ENCODE measurements at places on chromosomes 13 and 19. TPM values are rescaled to one million over a fixed set of nuclear protein-coding genes. Genes with fewer than 3 reads are reported as not detected.

Gene NCAN
- not detected for total RNA-seq

Gene ZNF548
- 29.1 TPM for total RNA-seq

Gene ARHGEF7
- total RNA-seq, result 41.0 TPM

Gene ACOD1
- not detected for total RNA-seq

Gene ANGPTL8
- total RNA-seq, result not detected

Gene TSSK6
- 1.4 TPM for total RNA-seq

Gene PLPPR3
- total RNA-seq, result not detected

DNA sequence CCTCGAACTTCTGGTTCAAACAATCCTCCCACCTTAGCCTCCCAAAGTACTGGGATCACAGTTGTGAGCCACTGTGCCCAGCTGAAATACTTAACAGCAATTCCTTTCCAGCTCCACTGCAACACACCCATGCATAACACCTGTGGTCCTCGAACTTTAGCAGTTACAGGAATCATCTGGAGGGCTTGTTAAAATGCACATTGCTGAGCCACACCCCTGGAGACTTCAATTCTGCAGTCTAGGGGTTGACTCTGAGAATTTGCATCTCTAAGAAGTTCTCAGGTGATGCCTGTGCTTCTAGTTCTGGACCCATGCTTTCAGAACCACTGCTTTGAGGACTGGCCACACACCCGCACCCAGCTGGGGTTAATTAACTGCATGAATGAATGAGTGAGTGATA lies 53.1 kb upstream of the UBL3 start:
- no peak for DNase-seq
- H3K27ac ChIP-seq, result no peak overlapping the region
- no peaks in the 10 kb centered on the region for H3K36me3 ChIP-seq
- H3K27me3 ChIP-seq, result no peaks in the 10 kb centered on the region

DNA sequence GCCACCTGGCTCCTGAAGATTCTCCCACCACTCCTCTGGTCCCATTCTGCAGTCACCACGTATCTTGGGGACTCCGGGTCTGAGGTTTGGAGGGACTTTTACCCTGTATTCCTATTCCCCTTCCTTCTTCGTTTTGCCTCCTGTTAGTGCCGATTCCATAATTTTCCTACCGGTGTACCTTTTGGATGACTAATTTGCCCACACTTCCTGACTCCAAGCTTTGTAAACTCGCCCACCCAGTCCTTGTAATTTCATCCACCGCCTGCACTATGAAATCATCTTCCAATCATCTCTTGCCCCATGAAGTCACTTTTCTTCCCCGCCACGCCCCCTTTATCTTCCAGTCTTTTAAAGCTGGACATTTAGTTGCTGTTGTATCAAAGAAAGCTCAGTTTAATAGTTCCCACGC lies 572 bp downstream of the UCHL3 start:
- H3K27ac ChIP-seq, result peak overlapping the region; percentile 72
- H3K36me3 ChIP-seq, result no peaks in the 10 kb centered on the region
- no peak for DNase-seq
- no peaks in the 10 kb centered on the region for H3K27me3 ChIP-seq

- H3K27ac ChIP-seq, result no peak overlapping the region
- no peaks in the 10 kb centered on the region for H3K4me1 ChIP-seq
- H3K36me3 ChIP-seq, result no peaks in the 10 kb centered on the region
- no peak overlapping the region for H3K4me3 ChIP-seq
These were observed 421.9 kb upstream of the PRR20A start for GRCh38 chr13:56718791-56719190.

GRCh38 chr13:28657784-28658538 lies 969 bp upstream of the POMP start:
- H3K36me3 ChIP-seq, result peaks cover 4% of the 10 kb centered on the region
- H3K27me3 ChIP-seq, result no peaks in the 10 kb centered on the region
- DNase-seq, result no peak
- peak overlapping the region; percentile 92 for H3K4me3 ChIP-seq
- H3K4me1 ChIP-seq, result peaks cover 42% of the 10 kb centered on the region

GRCh38 chr13:107734891-107735625 lies 480.3 kb downstream of the LIG4 start:
- no peak overlapping the region for H3K27ac ChIP-seq
- H3K4me1 ChIP-seq, result no peaks in the 10 kb centered on the region
- H3K36me3 ChIP-seq, result no peaks in the 10 kb centered on the region
- no peaks in the 10 kb centered on the region for H3K27me3 ChIP-seq
- DNase-seq, result no peak

GRCh38 chr13:85509512-85509911 lies 289.7 kb downstream of the SLITRK6 start:
- no peak overlapping the region for H3K27ac ChIP-seq
- H3K27me3 ChIP-seq, result no peaks in the 10 kb centered on the region
- no peaks in the 10 kb centered on the region for H3K36me3 ChIP-seq
- no peak for DNase-seq
- peaks cover 11% of the 10 kb centered on the region for H3K4me1 ChIP-seq

- H3K27ac ChIP-seq, result no peak overlapping the region
- H3K4me3 ChIP-seq, result no peak overlapping the region
- no peaks in the 10 kb centered on the region for H3K36me3 ChIP-seq
- no peaks in the 10 kb centered on the region for H3K4me1 ChIP-seq
- no peaks in the 10 kb centered on the region for H3K27me3 ChIP-seq
These were observed 134.3 kb downstream of the ZDHHC20 start for GRCh38 chr13:21324803-21325202.

DNA sequence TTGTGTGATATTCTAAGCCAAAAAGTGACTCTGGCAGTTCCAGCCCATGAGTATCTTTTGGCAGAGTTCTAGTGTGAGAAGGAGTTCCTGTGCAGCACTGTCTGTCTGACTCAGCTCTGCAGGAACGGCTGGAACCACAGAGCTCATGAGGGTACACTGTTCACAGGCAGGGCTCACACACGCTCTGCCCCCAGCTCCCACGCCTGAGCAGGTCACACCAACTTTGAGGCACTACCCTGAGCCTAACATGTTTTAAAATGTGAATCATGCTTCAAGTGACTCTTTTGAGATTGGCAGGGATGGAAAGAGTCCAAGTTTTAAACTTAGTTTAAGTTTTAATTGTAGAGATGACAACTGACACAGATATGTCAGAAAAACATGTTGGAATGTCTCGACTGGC lies 1203.3 kb downstream of the UQCRFS1 start:
- no peak overlapping the region for H3K4me3 ChIP-seq
- H3K4me1 ChIP-seq, result peaks cover 15% of the 10 kb centered on the region
- no peak overlapping the region for H3K27ac ChIP-seq
- no peaks in the 10 kb centered on the region for H3K27me3 ChIP-seq
- DNase-seq, result no peak
- no peaks in the 10 kb centered on the region for H3K36me3 ChIP-seq

DNA sequence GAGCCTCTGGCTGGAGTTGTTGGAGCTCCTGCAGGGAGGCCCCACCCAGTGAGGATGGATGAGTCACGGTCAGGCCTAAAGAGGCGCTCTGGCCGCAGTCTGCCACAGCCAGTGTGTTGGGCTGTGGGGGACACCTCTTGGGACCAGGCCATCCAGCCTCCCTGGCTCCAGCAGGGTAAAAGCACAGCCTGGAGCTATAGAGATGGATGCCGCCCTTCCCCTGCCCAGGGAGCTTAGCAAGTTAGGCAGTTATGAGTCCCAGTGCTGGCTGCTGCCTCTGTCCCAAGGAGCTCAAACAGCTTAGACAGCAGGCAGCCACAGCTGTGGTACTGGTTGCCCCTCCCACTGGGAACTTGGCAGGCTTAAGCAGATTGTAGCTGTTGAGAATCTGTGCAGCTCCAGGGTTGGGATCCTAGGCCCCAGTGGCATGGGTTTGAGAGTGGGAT lies 100.9 kb downstream of the NDFIP2 start:
- DNase-seq, result no peak
- no peaks in the 10 kb centered on the region for H3K4me1 ChIP-seq
- no peak overlapping the region for H3K27ac ChIP-seq
- H3K36me3 ChIP-seq, result no peaks in the 10 kb centered on the region
- H3K27me3 ChIP-seq, result no peaks in the 10 kb centered on the region
- H3K4me3 ChIP-seq, result no peak overlapping the region

DNA sequence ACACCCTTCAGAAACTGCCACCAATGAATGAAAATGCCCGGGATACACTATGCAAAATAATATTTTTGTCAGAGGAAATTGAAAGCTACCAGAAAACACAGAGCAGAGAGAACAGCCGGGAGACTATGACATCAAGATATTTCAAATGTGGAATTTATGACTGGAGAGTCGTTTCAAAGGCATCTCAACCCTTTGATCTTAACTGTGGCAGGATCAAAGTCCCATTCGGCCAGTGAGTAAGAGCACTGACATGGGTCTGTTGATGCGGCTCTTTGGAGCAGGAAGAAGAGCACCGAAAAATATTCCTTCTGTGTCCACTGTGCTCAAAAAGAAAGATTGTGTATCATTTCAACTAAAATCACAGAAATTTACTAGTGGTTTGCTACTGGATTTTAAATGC lies 201.9 kb downstream of the RFC3 start:
- DNase-seq, result no peak
- H3K27me3 ChIP-seq, result no peaks in the 10 kb centered on the region
- no peaks in the 10 kb centered on the region for H3K4me1 ChIP-seq
- H3K36me3 ChIP-seq, result no peaks in the 10 kb centered on the region

- no peak overlapping the region for H3K27ac ChIP-seq
- no peaks in the 10 kb centered on the region for H3K27me3 ChIP-seq
- no peaks in the 10 kb centered on the region for H3K36me3 ChIP-seq
- no peak for DNase-seq
- H3K4me1 ChIP-seq, result peaks cover 4% of the 10 kb centered on the region
These were observed 397.5 kb downstream of the DIAPH3 start for GRCh38 chr13:59766236-59766635.

DNA sequence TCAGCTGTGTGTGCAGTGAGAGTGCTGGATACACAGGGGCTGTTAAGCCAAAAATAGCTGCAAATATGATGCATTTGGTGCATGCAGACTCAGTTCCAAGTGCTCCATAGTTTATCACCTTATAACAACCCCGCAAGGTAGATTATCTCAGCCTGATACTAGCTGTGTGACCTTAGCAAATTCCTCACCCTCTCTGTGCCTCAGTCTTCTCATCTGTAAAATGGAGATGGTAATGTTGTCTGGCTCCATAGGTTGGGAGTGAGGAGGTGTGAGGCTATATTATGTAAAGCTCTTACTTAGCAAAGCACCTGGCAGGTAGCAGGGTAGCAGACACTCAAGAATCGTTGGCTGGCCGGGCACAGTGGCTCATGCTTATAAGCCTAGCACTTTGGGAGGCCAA lies 23.8 kb upstream of the SHKBP1 start:
- H3K27ac ChIP-seq, result no peak overlapping the region
- DNase-seq, result no peak

- H3K27ac ChIP-seq, result no peak overlapping the region
- no peak for DNase-seq
- no peaks in the 10 kb centered on the region for H3K4me1 ChIP-seq
- no peak overlapping the region for H3K4me3 ChIP-seq
These were observed 96.1 kb downstream of the WTIP start for GRCh38 chr19:34577531-34578101.

Data from sigmoid colon (tissue), 7 donors.